Brain pericyte (primary cell): ENCODE measurements at places on chromosomes 11 and 22.

DNA sequence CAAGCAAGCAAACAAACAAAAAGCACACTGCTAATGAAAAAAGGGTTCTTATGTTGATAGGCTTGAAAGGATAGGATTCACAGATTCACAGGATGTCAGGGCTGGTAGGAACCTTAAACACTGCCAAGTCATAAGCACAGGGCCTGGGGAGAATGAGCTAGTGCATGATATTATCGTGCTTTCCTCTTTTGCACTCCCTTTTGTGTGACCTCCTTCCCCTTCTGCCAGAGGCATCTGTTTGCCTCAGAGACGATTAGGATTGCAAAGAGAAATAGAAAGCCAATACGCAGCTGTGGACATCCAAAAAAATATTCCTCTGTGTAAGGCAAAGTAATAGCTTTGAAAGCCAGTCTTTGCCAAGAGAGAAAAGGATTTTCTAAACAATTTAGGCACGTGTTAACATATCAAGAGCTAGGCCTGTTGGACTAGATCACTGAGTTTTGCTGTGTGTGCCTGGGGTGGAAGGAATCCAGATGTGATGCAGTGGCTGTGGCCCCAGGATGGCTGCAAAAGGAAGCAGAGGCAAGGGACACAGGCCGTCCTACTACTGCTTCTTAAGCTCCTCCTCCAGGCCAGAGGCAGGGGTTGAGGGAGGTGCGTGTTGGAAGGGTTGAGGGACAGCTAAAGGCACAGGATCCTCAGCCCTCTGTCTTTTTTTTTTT lies 30.6 kb downstream of the MCHR1 start:
- no peak for DNase-seq

- DNase-seq = no peak
Measured at GRCh38 chr11:29682856-29683255, 334.0 kb downstream of the KCNA4 start.

DNA sequence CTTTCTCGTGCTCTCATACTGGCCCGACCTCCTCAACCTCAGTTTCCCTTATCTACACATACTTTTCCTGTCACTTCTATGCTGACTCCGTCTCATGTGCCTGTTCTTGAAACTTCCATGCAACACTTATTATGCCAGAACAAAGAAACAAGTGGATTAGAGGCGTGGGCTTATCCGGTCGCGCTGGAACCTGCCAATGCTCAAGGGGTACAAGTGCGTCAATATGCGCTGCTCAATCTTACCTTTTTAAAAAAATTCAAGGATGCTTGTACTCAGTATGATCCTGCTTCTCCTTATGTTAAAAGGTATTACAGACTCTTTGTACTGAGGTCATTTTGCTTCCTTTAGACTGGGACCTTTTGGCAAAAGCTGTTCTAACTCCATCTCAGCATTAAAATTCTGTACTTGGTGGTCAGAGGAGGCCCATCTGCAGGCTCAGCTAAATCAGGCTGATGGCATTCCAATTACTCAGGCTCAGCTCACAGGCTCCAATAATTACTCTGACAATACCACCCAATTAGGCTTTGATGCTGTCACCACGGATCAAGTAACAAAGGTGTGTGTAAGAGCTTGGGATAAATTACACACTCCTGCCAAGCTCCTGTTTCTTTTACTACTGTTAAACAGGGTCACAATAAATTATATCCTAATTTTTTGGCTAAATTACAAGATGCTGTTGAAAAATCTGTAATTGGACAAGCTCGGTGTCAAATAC lies 26.3 kb upstream of the ALDH3B2 start:
- no peak for DNase-seq

GRCh38 chr22:24894998-24895397 lies 51.5 kb downstream of the LHFPL7 start:
- peak; percentile 37 for DNase-seq

DNA sequence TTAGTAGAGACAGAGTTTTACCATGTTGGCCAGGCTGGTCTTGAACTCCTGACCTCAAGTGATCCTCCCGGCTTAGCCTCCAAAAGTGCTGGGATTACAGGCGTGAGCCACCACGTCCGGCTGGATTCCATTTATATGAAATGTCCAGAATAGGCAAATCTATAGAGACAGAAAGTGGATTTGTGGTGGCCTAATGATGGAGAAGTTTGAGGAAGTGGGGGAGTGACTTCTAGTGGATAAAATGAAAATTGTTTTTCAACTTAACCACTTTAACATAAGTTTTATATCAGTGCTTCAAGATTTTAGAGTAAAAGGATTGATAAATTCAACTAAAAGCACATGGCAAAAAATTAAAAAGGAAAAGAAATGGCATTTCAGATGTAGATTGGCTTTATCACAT lies 66.2 kb downstream of the HIPK3 start:
- no peak for DNase-seq

GRCh38 chr11:125176866-125177265 lies 12.3 kb downstream of the PKNOX2 start:
- no peak for DNase-seq

DNA sequence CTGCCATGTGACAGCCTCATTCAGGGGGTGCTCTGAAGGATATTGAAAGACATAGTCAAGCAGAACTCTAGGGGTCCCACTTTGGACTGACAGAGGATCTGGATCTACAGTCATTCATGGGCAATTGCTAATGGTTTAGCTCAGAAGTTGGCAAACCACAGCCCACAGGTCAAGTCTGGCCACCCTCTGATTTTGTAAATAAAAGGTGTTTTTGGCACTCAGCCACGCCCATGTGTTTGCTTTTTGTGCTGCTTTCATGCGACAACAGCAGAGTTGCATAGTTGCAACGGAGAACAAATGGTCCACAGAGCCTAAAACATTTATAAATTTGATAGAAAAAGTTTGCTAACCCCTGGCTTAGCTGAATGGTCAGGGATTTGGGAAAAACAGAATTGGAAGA lies 41.7 kb downstream of the RPS6KA4 start:
- no peak for DNase-seq
